ENCODE measurements at places on chromosomes 4 and X.

DNA sequence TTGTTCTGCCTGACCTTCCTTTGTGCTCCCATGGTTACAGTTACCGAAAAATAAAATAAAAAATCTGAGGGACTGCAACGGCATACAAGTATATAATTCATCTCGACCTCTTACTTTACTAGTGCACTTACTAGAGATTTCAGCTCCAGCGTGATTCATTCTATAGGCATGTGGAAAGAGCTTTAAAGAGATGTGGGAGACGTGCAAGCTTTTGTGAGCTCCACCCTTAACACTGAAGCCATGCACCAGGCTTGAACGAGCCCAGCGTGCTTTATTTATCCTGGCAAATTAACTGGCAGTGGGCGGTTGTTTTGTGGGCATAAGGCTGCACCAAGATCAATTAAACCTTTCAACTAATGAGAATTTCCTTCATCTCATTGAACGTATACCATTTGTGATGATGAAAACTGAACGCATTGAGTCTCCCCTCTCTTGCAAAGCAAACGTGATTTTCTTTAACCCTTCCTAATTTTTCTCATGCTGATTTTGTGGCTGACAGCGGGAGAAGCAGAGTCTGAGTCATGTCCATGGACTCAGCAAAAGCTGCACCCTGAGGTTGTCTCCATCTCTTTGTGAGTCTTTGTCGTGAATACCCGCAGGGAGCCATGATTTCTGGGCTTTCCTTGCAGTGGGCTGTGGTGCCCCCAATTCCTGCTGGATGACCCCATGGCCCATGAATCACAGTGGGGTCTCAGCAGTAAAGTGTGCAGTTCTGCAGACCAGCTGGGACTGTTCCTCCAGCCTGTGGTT lies 60.1 kb downstream of the MXRA5 start:
- peak; percentile 79 for DNase-seq

DNA sequence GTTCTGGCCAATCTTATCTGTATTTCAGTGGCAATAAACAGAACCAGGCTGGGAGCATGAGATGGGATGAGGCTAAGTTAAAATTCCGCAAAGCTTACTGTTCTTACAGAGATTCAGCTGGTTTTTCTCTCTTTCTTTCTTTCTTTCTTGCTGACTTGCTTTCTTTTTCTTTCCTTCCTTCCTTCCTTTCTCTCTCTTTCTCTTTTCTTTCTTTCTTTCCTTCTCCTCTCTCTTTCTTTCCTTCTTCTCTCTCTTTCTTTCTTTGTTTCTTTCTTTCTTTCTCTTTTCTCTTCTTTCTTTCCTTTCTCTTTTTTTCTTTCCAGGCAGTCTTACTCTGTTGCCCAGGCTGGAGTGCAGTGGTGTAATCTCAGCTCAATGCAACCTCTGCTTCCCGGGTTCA lies 24.4 kb downstream of the SPACA5B start:
- DNase-seq = no peak

- DNase-seq = peak; percentile 57
These were observed 54.4 kb downstream of the RNF150 start for GRCh38 chr4:141078871-141079270.

GRCh38 chr4:176592976-176593670 lies 199.6 kb downstream of the VEGFC start:
- DNase-seq = peak; percentile 8

- DNase-seq = no peak
These were observed 1.9 kb downstream of the SEC24D start for GRCh38 chr4:118834070-118834469.

DNA sequence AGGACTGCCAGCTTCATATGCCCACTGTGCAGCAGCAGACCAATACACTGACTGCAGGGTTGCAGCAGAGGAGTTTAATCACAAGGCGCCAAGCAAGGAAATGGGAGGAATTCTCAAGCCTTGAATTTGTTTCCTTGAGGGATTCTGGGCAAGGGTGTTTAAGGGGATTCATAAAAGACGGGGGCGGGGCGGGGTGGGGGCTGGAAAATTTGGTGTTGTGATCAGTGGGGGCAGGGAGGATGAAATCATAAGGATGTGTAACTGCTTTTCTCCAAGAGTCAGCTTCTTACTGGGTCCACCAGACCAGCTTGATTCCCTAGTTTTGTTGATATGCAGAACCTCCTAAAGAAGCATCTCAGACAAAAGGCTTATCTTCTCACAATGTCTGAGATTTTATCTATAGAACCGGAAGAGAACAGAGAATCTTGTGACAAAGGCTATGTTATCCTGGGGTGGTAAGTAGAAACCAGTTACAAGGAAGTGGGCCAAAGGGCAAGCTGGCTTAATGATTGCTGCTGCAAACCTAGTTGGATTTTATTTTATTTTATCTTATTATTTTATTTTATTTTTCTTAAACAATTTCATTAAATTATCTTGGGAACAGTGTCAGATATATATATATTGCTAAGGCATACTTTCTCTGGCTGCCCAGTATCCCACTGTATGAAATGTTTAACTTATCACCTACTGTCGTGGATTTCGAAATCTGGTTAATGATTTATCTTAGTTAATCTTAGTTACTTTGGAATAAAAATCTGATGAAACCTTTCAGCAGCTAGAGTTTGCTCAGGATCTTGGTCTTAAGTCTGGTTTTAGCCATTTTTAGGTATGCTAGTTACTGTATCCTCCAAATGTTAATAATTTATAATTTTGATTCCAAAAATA lies 276.4 kb downstream of the RPA4 start:
- DNase-seq = peak; percentile 2

DNA sequence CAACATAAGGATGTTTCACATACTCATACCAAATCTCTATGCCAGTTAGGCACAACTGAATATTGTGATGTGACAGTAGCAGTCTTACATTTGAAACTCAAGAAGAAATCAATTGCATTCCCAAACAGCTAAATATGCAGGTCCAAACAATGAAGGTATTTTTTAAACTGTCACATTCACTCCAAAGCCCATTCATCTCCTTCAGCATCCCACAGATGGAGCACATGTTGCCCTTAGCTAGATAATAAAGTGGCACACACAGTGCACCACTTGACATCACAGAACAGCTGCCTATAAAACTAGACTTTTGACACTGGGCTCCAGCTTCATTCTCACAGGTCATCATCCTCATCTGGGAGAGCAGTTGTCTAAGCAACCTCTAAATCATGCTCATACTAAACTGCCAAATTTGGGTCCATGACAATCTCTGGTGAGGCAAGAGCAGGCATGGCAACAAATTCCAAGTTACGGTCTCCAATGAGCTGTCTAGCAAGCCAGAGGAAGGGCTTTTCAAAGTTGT lies 26.2 kb upstream of the ARHGEF6 start:
- DNase-seq = no peak

- DNase-seq = no peak
These were observed 36.9 kb upstream of the GDPD2 start for GRCh38 chrX:70386235-70386634.

- no peak for DNase-seq
These were observed 1879.4 kb upstream of the TENM3 start for GRCh38 chr4:180363815-180364214.

- DNase-seq = no peak
These were observed 297.0 kb upstream of the PUDP start for GRCh38 chrX:7444967-7445366.

GRCh38 chrX:111597967-111598366 lies 83.0 kb upstream of the ALG13 start:
- DNase-seq = no peak

GRCh38 chrX:13279279-13280018 lies 40.4 kb downstream of the ATXN3L start:
- DNase-seq = no peak

Data from fibroblast of the aortic adventitia (primary cell).